ENCODE measurements at places on chromosomes 11 and 22. TPM values are rescaled to one million over a fixed set of nuclear protein-coding genes. Genes with fewer than 3 reads are reported as not detected.

MISFA gene
- total RNA-seq: 0.36 TPM

APLNR gene
- total RNA-seq: not detected

- H3K4me3 ChIP-seq: no peak overlapping the region
- DNase-seq: no peak
- H3K4me1 ChIP-seq: no peaks in the 10 kb centered on the region
- no peak overlapping the region for H3K27ac ChIP-seq
- H3K27me3 ChIP-seq: no peaks in the 10 kb centered on the region
- H3K36me3 ChIP-seq: peaks cover 38% of the 10 kb centered on the region
Measured at GRCh38 chr11:28132548-28132947, 24.4 kb downstream of the METTL15 start.

GRCh38 chr11:47177846-47178245 lies 1.2 kb upstream of the ARFGAP2 start:
- 0 out of 2 replicates have a peak, but pooled peaks cover 8% of the 10 kb centered on the region for H3K4me1 ChIP-seq
- no peak for DNase-seq
- no peaks in the 10 kb centered on the region for H3K27me3 ChIP-seq
- peaks cover 27% of the 10 kb centered on the region for H3K36me3 ChIP-seq

DNA sequence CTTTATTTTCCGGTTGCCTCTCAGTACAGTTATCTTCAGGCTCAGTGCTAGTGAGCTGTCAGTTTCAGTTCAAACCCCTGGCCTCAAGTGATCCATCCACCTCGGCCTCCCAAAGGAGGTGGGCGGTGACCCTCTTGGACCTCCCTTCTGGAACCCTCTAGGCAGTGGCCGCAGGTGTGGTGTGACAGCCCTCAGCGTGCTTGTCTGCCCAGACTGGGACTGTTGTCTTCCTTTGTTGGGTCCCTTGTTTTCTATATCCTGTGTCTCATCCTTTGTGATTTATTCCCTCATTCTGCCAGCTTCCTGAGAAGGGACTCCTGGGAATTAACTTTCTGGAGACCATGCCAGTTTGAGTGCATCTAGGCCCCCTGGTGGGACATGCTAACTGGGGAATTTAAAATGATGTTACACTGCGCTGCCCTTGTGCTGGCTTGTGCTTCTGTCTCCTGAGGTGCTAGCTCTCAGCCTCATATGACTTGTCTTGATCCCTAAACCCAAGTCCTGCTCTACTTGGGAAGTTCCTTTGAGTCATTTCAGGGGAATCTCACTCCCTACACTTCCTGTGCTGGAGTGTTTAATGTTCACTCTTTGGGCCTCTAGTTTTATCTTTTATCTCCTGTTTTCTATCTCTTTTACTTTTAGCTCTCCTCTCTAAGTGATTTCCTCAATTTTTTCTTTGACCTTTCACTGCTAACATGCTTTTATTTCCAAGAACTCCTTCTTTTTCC lies 19.4 kb downstream of the MED15 start:
- peaks cover 23% of the 10 kb centered on the region for H3K36me3 ChIP-seq
- peaks cover 49% of the 10 kb centered on the region for H3K4me1 ChIP-seq
- H3K27ac ChIP-seq: peak overlapping the region; percentile 44

- no peaks in the 10 kb centered on the region for H3K36me3 ChIP-seq
- no peaks in the 10 kb centered on the region for H3K4me1 ChIP-seq
- no peak overlapping the region for H3K27ac ChIP-seq
- no peak for DNase-seq
- peaks cover 21% of the 10 kb centered on the region for H3K27me3 ChIP-seq
Measured at GRCh38 chr22:29433856-29434255, 4.5 kb upstream of the RFPL1 start.

GRCh38 chr11:31106968-31107576 lies 262.5 kb downstream of the DCDC1 start:
- no peaks in the 10 kb centered on the region for H3K4me1 ChIP-seq
- no peak overlapping the region for H3K27ac ChIP-seq
- DNase-seq: peak; percentile 56
- peaks cover 37% of the 10 kb centered on the region for H3K27me3 ChIP-seq
- H3K4me3 ChIP-seq: no peak overlapping the region
- H3K36me3 ChIP-seq: no peaks in the 10 kb centered on the region

- no peaks in the 10 kb centered on the region for H3K27me3 ChIP-seq
- DNase-seq: peak; percentile 62
- peaks cover 18% of the 10 kb centered on the region for H3K4me1 ChIP-seq
- H3K27ac ChIP-seq: no peak overlapping the region
Measured at GRCh38 chr11:61587951-61588727, 7.3 kb upstream of the SYT7 start.
